ENCODE measurements at places on chromosomes 1 and 21.

- no peak for DNase-seq
Measured at GRCh38 chr1:37234941-37235418, 200.7 kb upstream of the GRIK3 start.

DNA sequence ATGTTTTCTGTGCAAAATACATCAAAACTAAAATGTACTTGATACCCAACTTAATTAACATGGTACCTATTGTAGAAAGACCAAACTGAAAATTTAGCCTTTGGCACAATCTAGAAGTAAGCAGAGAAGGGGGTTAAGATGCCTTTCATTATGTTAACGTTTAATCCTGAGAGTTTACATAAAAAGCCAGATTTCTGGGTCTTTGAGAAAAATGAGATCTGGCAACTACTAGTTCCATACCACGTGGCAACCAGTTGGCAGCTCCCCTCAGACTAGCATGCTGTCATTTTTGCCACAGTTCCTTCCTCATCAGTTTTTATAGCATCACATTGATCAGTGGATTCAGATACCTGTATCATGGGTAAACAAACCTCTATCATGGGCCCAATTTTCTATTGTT is 1.5 kb downstream of the RO60 start:
- DNase-seq: peak; percentile 16

DNA sequence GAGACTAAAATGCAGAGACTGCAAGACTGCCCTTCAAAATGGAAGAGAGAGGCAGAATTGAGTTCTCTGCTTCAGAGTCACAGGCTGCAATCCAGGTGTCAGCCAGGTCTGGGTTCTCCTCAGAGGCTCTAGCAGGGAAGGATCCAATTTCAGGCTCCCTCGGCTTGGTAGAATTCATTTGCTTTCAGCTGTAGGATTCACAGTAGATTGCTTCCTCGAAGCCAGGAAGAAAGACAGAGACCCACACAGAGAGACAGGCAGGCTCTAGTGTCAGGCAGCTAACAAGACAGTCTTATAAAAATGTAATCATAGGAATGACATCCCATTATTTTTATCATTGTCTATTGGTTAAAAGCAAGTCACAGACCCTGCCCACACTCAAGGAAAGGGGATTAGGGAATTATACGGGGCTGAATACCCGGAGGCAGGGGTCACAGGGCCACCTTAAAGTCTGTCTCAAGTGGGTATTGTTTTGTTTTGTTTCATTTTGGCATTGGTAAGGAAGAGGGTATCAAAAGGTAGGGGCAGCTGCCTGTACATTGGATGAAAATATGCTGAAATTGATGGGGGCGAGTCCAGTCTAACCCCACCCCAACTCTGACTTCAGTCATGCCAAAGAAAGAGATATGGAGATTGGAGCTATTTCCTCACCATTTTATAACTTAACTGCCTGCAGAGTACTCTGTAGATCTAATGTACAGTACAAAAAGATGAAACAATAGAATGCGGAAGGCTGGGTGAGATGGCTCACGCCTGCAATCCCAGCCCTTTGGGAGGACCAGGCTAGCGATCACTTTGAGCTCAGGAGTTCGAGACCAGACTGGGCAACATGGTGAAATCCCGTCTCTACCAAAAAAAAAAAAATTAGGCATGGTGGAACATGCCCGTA is 9.5 kb upstream of the TBCE start:
- no peak for DNase-seq

DNA sequence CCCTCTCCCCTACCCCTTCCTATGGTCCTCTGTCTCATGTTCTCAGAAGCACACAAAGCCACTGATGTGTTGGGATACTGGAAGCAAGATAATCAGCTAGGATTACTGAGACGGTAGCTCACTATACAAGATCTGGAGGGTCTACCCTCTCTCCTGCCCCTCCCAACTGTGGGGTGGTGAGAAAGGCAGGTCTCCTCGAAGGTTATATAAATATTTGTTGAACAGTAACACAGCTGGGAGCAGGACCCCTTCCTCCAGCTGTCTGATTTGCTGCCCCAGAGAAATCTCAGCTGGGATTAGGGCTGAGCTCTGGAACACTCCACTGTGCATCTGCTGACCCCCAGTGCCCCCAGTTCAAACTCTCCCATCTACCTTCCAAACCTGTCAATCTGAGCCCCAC is 94.2 kb upstream of the IPO9 start:
- DNase-seq: no peak

- DNase-seq: no peak
Measured at GRCh38 chr21:45517249-45518065, 24.8 kb downstream of the SLC19A1 start.

- peak; percentile 72 for DNase-seq
Measured at GRCh38 chr1:207404849-207405525, 49.1 kb upstream of the CR2 start.

DNA sequence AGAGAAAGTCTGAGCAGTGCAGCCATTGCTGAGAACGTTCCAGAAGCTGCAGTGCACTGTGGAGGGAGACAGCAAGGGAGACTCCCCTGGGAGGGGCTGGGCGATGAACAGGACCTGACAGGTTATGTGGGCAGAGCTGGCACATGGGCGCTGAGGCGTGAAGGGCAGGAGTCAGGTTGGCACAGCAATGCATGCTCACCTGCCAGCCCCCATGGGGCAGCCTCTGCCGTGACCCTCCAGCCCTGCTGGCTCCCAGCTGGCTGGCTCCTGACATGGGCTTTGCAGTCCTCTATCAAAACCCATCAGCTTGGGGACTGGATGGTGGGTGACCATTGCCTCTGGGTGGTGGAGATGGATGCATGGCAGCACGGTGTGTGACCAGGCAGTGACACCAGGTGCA is 300.3 kb downstream of the CAMTA1 start:
- no peak for DNase-seq

GRCh38 chr1:109314795-109315194 is 8.0 kb upstream of the MYBPHL start:
- peak; percentile 54 for DNase-seq

GRCh38 chr1:4002061-4002521 is 102.0 kb upstream of the C1orf174 start:
- no peak for DNase-seq

- DNase-seq: peak; percentile 17
Measured at GRCh38 chr1:244092293-244092963, 41.3 kb downstream of the ZBTB18 start.

GRCh38 chr1:29636936-29637335 is 400.6 kb downstream of the PTPRU start:
- peak; percentile 18 for DNase-seq

- DNase-seq: no peak
Measured at GRCh38 chr1:242416657-242417056, 107.8 kb downstream of the PLD5 start.

DNA sequence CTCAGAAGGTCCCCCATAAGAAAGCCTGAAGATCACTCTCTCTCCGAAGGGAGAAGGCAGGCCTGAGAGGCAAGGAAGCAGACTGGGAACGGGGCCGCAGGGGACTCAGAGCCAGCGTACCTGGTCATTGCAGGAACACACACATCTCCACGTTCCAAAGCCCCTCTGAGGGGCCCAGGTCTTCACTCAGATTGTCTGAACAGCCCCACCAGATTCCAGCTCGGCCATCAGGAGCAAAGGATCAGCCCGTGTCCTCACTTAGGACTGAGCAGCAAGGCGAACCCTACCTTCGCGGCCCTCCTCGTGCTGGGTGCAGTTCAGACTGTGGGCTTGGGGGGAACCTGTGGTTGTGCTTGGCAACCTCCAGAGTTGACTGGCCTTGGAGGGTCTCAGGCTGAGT is 43.9 kb upstream of the SOX13 start:
- DNase-seq: no peak

DNA sequence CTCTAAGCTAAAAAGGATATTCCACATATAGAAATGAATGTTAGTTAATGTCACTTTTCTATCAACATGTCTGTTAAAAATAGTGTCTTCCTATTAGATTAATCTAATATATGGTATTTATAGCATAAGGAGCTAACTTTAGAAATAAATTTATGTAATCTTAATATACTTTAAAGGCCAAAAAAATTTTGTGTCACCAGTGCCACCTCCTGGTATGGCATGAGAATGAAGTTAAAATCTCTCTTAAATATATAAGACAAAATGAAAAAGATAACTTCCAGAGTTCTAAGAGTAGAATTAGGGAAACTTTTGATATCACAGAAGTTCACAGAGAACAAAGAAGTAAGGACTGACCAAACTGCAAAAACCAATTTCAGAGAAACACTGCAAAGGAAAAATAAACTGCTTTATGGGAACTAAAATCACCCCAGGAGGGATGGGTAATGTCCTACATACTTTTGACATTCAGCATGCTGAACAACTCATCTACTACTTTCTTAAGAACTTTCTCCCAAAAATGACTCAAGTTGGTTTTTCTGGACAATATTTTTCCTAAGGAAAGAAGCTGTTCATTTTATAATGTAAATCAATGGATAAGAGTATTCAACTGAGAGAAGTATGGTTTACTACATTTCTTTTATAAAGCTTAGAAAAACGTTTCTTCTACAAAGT is 82.8 kb downstream of the TRIM33 start:
- peak; percentile 34 for DNase-seq

DNA sequence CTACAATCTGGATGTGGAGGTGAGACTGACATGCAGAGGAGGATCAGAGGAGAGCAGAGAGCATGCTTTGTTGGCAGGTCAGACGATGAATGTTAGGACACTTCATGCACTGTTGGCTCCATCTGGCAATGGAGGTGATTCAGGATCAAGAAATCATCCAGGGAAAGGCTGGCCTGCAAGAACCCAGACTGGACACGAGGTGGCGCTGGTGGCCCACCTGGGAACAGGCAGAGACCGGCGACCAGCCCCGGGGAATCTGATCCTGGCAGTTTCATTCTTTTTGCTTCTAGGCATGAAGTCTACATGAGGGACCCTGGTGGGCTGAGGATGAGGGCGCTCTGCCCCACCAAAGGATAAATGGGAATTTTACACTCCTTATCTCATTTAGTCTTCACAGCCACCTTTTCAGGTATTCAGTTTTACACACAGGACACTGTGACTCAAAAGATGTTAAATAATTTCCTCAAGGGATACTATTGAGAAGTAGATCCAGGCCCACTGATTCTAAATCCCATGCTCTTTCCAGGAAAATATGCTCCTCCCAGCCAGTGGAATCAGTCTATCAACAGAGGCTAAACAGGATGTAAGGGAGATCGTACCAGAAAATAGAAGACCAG is 26.2 kb upstream of the SCMH1 start:
- DNase-seq: peak; percentile 76

GRCh38 chr1:59597420-59598119 is 217.2 kb upstream of the HOOK1 start:
- no peak for DNase-seq

DNA sequence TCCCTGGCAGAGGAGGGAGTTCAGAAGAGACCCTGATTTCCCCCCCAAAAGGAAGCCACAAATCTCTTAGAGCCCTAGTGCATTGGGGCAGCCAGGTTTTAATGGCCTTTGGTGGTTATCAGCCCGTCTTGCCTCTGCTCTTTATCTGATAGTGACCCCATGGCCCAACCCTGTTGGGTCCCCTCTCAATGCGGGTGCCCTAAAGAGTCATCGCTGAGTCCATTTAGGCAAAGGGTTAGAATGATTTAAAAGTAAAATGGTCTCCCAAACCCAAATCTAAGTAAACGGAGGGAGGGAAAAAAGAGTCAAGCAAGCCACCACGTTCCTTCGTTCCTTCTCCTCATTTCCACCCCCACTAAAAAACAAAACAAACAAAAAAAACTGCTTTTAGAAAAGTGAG is 164.0 kb downstream of the RUNX1 start:
- DNase-seq: peak; percentile 56

DNA sequence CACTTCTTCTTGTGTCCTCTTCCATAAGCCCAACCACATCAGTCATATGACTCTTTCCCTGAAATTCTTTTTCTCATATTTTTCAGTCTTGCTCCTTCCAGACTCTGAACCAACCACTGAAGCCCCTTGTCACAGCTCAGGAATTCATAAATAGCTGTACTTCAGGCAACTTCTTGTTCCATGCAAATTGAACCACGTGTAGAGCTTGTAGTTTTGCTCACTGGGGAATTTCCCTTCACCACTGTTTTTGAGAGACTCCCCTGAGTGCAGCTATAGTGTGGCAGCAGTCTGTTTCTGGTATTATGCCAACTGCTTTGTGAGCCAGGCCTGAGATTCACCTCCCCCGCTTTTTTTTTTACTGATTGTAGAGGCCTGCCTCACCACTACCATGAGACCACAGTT is 150.3 kb upstream of the SPAG17 start:
- no peak for DNase-seq

- peak; percentile 70 for DNase-seq
Measured at GRCh38 chr1:113140588-113141446, 67.8 kb downstream of the LRIG2 start.

GRCh38 chr1:93699503-93700168 is 18.0 kb upstream of the BCAR3 start:
- DNase-seq: no peak

GRCh38 chr1:206808615-206809014 is 36.3 kb upstream of the IL10 start:
- peak; percentile 65 for DNase-seq

DNA sequence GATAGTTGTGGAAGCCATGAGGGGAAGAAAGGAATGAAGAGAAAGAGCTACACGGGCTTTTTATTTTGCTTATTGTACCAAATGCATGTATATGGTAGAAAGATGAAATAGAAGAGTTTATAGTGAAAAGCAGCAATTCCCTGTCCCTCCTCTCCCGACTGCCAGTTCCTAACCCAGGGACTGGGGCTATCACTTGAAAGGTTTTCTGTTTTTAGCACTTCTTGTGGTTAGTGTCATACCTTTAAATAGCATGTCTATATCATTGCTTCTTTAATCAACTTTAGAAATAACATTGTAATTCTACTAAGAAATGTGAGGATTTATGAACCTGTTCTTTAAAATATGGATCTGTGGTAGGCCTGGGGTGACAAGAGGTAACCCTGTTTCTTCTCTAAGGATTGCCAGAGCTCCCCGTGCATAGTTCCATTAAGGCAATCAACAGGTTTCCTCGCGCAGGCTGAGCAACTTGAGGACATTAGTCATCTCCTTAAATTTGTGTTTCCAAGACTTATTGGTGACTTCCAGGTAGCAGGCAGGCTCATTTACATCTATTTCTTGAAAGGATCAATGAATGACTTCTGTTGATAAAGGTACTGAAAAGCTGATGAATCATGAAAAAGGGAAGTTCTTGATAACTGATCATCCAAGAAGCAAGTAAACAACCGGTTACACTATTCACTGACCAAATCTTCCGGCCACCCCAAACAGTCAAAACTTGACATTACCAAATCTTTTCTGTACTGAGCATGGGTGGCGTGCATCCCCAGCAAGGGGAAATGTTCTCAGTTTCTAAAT is 37.8 kb upstream of the S1PR1 start:
- DNase-seq: no peak

DNA sequence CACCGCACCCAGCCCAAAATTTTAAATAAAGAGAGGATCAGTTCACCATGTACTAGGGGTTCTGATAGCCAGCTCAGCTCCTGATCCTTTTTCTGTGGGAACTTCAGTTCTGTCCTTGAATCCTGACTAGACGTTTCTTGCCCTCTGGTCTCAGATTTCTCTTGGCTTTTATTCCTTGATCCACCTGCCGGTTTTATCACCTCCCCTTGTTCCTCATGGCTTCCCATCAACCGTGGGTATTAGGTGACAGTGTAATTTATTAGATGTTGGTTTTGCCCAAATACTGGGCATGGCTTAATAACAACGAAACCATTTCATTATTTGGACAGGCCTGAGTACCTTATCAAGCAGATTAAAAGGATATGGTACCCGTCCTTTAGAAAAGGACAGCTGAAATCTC is 22.5 kb downstream of the SLC45A1 start:
- DNase-seq: no peak

All from myocyte (in vitro differentiated cells).